Suprapubic skin (tissue), 4 donors: ENCODE measurements at places on chromosomes 3 and 15. TPM values are rescaled to one million over a fixed set of nuclear protein-coding genes. Genes with fewer than 3 reads are reported as not detected.

SLC28A1 gene
- not detected for total RNA-seq

CFAP100 gene
- total RNA-seq = not detected

MUC20 gene
- total RNA-seq = 4.9 TPM

BBS4 gene
- total RNA-seq = 53.9 TPM

THPO gene
- not detected for total RNA-seq

LOXL1 gene
- total RNA-seq = 12.1 TPM

GOLGA6L7 gene
- total RNA-seq = not detected

TRPM1 gene
- 13.4 TPM for total RNA-seq

MAGI1 gene
- 44.0 TPM for total RNA-seq

SCN11A gene
- total RNA-seq = 0.64 TPM

MAP6D1 gene
- 4.7 TPM for total RNA-seq

ACTC1 gene
- 0.56 TPM for total RNA-seq

GP5 gene
- not detected for total RNA-seq

STRA6 gene
- total RNA-seq = not detected

ALDH1A3 gene
- total RNA-seq = 8.1 TPM

DAG1 gene
- 81.8 TPM for total RNA-seq

CRELD1 gene
- 30.5 TPM for total RNA-seq

DAZL gene
- not detected for total RNA-seq

AADACL2 gene
- 23.9 TPM for total RNA-seq

ZNF35 gene
- 8.5 TPM for total RNA-seq

SOX14 gene
- total RNA-seq = not detected

ARPP21 gene
- total RNA-seq = not detected

DUSP7 gene
- total RNA-seq = 181 TPM

KLHL18 gene
- 50.7 TPM for total RNA-seq

DCP1A gene
- 23.6 TPM for total RNA-seq

NOP10 gene
- total RNA-seq = 88.9 TPM

SLC12A1 gene
- total RNA-seq = not detected

NUSAP1 gene
- 19.0 TPM for total RNA-seq

PAQR9 gene
- not detected for total RNA-seq

STX19 gene
- 4.4 TPM for total RNA-seq

FAM81A gene
- total RNA-seq = 1.5 TPM

MED12L gene
- 0.15 TPM for total RNA-seq

GOLGA6L4 gene
- total RNA-seq = 2.8 TPM

PTPN23 gene
- 74.6 TPM for total RNA-seq

LTK gene
- total RNA-seq = 2.8 TPM

NAALADL2 gene
- 4.0 TPM for total RNA-seq

HTR3E gene
- total RNA-seq = not detected

KBTBD13 gene
- not detected for total RNA-seq

SERINC4 gene
- total RNA-seq = not detected

LMAN1L gene
- total RNA-seq = not detected

C3orf49 gene
- not detected for total RNA-seq

SUSD5 gene
- total RNA-seq = 1.1 TPM

BBX gene
- 68.7 TPM for total RNA-seq

FES gene
- 18.7 TPM for total RNA-seq

PLS1 gene
- 4.4 TPM for total RNA-seq

CNTN4 gene
- total RNA-seq = 7.7 TPM

CCDC13 gene
- total RNA-seq = 0.89 TPM

HEMK1 gene
- total RNA-seq = 10.6 TPM

LIPC gene
- 0.26 TPM for total RNA-seq

CLRN1 gene
- total RNA-seq = not detected

SLC28A2 gene
- total RNA-seq = not detected

SPSB4 gene
- not detected for total RNA-seq
